ENCODE measurements at places on chromosomes 3 and 15.

DNA sequence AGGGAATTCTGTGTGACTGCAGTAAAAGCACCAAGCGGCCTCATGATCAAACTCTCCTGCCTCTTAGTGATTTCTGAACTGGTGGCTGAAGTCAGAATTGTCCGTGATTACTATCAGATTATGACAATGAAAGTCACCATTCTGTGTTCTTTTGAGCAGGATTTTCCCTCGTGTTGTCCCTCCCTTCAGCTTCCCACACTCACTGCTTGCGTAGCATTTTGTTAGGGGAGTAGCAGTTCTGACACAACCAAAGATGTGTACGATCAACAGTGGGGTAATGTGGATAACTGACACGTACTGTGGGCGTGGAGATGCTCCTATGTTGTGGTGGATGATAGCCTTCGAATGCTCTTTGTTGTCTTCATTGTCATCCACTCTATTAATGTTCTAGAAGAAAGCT lies 67.8 kb upstream of the ICE2 start:
- no peak for DNase-seq

DNA sequence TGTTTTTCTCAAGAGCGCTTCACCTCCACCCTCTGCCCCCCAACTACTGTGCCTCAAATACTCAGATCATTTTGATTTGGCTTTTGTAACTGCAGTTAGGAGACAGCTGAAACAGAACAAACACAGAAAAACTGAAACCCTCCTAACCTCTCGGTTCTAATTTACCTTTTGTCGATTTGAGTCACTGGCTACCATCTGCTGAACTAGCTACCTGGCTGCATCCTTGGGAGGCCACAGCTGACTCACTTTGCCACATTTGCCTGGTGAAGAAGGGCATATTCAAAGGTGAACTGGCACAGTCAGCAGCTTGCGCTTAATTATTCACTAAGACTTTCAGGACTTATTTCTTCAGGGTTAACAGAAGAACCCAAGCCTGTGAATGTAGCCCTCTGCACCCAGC lies 117.7 kb downstream of the FOXB1 start:
- no peak for DNase-seq

GRCh38 chr15:40058476-40059140 lies 19.6 kb upstream of the SRP14 start:
- DNase-seq: no peak

DNA sequence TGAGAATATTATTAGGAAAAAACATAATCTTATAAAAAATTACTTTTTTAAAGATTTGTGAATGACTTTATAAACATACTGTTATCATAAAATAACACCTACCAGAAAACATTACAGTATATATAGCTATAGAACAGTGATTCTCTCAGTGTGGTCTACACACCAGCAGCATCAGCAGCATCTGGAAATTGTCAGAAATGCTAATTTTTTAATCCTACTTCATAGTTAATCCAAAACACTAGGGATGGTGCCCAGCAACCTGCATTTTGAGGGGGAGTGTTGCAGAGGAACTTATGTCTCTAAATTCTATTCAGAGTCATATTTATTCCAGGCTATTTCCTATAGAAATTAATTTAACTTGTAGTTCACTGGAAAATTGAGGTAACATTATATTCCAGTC lies 1107.8 kb downstream of the IGSF11 start:
- no peak for DNase-seq

Data from activated CD4-positive, CD25-positive, alpha-beta regulatory T cell treated with anti-CD3 and anti-CD28 coated beads, Interleukin-2, amount 50 U/mL, for 16 hours (primary cell).